ENCODE measurements at places on chromosomes 5 and 9.

DNA sequence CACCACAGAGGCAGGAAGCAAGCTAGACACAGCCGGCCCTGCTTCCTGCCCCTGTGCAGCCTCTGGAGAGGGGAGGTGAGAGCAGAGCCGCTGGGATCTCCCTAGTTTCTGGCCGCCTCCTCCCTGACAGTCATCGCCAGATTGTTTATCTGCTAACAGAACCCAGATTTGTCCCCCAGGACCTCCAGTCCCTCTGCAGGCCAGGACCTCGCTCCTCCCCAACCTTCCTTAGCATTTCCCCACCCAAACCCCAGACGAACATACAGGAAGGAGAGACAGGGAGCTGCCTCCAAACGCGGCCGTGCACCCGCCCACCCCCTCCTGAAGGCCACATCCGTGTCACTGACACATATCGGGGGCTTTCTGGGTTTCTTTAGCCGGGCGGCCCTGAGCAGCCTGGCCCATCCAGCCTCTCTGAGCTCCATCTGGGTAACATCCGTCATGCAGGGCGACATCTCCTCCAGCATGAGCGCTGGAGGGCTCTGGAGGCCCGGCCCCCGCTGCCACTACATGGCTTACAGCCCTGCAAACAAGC lies 47.5 kb downstream of the DBH start:
- no peak for DNase-seq

- no peak for DNase-seq
These were observed 7.6 kb upstream of the INPP5E start for GRCh38 chr9:136447173-136447778.

GRCh38 chr5:27290172-27290571 lies 251.8 kb upstream of the CDH9 start:
- no peak for DNase-seq

- DNase-seq = no peak
These were observed 26.6 kb downstream of the FBXW5 start for GRCh38 chr9:136917902-136918301.

DNA sequence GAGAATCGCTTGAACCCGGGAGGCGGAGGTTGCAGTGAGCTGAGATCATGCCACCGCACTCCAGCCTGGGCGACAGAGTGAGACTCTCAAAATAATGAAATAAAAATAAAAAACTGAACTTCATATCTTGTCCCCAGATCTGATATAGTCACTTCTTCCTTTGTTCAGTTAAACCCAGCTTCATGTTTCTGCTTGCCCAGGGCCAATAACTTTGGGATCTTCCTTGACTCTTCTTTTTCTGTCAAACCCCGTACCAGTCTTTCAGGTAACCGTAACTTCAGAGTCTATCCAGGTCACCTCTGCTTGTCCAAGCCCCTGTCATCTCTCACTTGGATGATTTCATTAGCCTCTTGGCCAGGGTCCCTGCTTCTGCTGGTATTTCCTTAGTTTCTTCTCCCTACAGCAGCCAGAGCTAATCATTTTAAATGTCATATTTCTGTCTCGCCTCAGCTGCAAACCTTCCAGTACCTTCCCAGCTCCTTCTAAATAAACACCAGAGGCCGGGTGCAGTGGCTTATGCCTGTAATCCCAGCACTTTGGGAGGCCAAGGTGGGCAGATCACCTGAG lies 19.7 kb upstream of the ABL1 start:
- no peak for DNase-seq

All from hematopoietic multipotent progenitor cell treated with erythropoietin and hydrocortisone succinate and interleukin-3 and kit ligand, for 6 days (in vitro differentiated cells).